ENCODE measurements at places on chromosomes 5 and 9. TPM values are rescaled to one million over a fixed set of nuclear protein-coding genes. Genes with fewer than 3 reads are reported as not detected.
A peak's percentile ranks its signal among the peaks of the same experiment; 100 is the strongest.

GRCh38 chr9:74117731-74118130, 379.4 kb upstream of the RORB start:
- DNase-seq = no peak

- no peak for DNase-seq
Measured at GRCh38 chr9:20023961-20024571, 235.2 kb upstream of the SLC24A2 start.

DNA sequence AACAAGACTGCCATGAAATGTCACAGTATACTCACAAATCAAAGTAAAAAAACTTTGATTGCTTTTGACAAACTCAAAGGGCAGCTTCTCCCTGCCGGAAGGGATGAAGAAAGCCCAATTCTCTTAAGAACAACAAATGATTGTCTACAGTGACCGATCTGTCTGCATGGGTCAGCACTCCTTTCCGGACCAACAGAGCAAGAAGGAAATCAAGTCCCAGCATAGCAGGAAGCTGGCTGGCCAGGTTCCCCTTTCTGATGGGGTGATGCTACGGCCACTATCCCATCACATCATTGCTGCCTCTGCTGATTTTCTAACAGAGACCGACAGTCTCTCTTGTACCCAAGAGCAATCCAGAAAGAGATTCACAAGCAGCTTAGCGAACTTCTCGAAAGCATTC, 692 bp downstream of the C1QTNF3 start:
- peak; percentile 26 for DNase-seq

Gene MCIDAS
- total RNA-seq = not detected

Gene GLRA1
- total RNA-seq = 1.1 TPM

Data from dorsolateral prefrontal cortex (tissue), 122 donors.